ENCODE measurements at places on chromosomes 12 and 14.

GRCh38 chr14:65439117-65439516 is 26.6 kb downstream of the FUT8 start:
- DNase-seq: no peak

DNA sequence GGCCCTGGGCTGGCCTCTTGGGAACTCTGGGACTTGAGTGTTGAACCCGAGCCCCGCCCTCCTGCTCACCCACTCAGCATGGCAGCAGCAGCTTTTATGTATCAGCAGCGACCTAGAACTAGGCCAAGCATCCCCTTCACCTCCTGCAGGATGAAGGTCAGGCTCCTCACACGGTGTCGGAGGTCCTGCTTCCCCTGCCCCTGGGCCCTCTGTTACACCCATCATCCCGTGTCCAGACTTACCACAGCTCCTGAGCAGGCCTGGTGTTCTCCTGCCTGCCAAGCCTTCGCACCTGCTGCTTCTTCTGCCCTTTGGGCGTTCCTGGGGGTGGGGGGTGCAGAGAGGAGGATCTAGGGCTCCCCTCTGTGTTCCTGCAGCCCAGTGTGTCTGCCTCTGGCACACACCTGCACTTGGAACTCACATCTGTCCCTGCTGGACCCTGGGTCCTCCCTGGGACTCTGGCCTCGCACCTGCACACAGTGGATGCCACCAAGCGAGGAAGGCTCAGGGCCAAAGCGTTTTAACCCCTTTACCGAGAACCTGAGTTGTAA is 80.3 kb downstream of the PAPOLA start:
- DNase-seq: peak; percentile 69

DNA sequence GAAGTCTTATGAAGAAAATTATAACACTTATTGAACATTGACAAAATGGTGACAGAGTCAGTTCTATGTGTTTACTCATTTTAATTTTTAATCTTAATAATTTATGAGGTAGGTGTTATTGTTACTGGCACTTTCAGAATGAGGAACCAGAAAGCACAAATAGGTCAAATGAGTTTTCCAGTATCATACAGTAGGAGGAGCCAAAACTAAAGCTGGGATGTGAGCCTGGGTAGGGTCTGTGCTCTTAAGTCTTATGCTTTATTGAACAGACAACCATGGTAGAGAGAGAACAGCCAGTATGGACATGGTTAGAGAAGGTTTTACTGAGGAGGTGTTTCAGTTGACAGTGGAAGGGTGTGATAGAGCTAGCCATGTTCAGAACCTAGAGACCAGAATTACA is 775.7 kb downstream of the TMTC2 start:
- DNase-seq: no peak

DNA sequence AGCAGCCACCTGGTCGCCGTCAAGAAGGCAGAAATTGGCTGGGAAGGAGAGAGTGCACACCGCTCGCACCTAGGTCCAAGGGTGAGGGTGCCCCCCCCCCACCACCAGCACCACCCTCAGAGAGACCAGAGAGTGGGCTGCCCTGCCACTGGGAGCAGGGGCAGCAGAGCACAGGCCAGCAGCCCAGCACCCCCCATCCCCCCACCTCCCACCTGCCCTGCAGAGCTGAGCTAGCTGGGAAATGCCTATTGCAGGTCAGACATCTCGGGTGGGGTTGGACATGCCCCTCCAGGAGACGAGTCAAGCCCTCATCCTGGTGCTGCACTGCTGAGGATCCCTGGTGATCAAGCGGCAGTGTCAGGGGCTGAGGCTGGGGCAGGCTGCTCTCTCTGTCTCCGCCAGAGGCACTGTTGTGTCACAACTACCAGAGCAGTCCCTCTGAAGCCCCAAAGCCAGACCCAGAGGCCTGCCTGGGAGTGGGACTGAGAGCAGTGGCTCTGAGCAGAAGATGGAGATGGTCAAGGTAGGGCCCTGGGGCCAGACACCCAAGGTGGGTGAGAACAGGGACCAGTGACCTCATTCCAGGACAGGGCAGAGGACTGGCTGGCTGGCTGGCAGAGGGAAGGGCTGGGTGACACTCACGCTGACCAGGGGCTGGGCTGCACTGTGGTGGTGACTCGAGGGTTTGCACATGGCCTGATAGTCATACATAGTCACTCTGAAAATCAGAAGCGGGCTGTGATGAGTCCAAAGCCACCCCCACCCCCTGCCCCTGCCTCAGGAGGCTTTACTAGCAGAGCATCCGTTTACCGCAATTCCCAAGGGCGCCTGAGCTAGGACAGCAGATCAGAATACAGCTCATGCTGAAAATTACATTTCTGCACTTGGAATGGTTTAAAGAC is 19.7 kb upstream of the LRTM2 start:
- DNase-seq: no peak

GRCh38 chr14:21069388-21070082 is 569 bp upstream of the ARHGEF40 start:
- DNase-seq: no peak
